Activated CD8-positive, alpha-beta memory T cell treated with anti-CD3 and anti-CD28 coated beads for 4 hours (primary cell): ENCODE measurements at places on chromosomes 7 and 10.

DNA sequence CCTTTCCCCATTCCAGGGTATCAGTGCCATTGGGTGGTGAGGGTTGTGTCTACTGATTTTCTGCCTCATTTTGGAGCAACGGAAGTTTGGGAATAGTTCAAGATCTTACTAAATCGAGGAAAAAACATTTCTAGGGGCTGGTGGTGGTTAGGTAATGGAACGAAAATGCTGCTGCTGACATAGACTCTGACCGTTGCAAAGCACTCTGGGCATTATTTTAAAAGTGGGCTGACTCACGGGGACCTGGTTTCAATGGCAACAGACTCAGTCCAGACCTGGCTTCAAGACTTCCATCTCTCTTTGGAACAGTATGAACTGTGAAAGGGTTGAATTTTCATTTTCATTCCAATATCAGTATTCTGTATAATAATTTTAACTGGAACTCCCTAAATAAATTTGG is 284.0 kb downstream of the PHTF2 start:
- no peak for DNase-seq

DNA sequence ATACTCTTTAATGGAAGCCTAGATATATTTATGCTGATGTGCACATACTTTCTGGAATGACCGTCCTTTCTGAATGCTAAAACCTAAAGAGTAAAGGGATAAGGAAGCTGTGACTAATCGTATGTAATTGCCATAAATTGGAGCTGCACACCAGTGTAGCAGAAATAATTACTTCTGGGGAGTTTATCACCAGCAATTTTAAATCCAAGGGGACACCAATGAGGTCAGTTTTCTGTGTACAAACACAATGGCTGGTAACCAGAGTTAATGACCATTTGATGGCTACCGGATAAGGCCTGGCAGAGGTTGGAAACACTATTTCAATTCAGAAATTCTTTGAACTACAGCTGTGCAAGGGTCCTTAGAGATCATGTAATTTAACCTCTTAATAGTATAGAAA is 670.1 kb downstream of the REEP3 start:
- DNase-seq = no peak

- no peak for DNase-seq
Observed at GRCh38 chr7:123665157-123665556, 9.5 kb downstream of the LMOD2 start.

GRCh38 chr7:54116956-54117355 is 425.2 kb upstream of the VSTM2A start:
- no peak for DNase-seq

DNA sequence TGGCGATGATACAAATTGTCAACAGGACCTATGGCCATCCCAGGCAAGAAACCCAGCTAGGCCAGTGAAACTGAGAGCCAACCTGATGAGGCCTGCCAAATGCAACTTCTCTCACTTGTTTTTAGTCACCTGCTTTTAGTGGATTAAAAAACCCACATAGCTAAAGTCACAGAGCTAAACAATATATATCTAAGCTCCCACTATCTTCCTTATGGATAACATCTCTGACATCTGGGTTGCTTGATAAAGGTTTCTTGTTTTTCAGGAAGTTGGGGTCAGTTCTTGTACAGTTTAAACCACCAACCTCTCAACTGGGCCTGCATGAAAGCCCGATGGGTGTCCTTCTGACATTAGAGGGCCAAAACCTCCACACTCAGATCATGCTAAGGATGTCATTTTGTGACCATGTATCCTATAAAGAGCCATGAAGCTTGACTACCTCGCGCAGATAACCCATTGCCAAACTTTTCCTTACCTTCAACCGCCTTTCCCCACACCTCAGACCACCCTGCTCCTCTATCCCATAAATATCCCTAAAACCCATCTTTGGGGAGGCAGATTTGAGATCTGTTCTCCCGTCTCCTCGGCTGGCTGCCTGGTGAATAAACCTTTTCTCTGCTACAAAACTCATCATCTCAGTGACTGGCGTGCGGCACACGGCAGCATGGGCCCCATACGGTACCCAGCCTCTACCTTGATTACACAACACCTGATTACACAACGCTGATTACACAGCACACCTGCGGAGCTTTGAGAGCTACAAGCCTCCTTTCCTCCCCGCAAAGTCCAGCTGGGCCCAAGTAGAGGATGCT is 797 bp upstream of the STMP1 start:
- no peak for DNase-seq
